ENCODE measurements at places on chromosomes 2 and 18.

GRCh38 chr2:151247432-151247831, 14.2 kb downstream of the RBM43 start:
- no peak for DNase-seq

DNA sequence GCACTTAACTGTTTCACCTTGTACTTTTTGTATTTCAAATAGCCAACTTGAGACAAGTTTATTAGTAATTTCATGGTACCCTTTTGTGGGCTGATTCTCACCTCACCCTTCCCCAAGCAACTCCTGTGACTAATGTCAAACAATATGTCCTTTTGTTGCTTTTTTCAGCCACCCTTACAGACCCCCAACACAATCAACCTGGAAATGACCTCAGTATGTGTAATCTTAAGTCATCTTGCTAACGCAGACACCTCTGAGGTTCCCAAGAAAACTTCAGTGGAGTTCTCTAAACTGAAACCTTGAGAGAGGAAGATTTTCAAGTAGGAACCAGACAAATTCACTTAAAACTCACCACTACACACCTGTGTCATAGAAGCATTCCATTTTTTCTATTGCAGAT, 69.5 kb downstream of the KYNU start:
- DNase-seq: no peak

DNA sequence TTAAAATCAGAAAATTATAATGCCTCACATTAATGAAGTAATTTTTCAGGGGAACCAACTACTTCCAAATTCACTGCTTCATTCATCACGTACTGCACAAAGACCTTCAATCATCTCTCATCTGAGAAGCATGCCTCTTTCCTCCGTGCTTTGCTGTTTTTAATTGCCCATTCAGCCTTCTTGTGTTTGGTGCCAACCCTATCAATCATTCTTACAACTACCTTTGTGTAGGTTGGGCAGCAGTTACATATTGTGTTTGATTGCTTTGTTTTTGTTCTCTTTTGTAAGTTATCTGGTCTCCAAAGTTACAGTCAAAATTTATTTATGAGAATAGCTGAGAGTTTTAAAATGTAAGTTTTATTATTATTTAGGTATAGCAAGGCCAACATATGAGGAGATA, 549.0 kb upstream of the SLC8A1 start:
- no peak for DNase-seq

DNA sequence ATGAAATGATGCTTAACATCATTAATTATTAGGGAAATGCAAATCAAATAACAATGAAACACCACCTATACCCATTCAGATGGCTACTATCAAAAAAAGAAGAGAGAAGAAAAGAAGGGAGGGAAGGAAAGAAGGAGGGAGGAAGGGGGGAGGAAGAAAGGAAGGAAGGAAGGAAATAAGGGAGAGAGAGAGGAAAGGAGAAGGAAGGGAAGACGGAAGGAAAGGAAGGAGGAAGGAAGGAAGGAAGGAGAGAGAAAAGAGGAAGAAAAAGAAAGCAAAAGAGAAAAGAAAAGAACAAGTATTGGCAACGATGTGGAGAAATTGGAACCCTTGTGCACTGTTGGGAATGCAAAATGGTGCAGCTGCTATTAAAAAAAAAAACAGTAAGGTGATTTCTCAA, 363.3 kb downstream of the TNS1 start:
- DNase-seq: no peak

GRCh38 chr18:39938676-39939608, 2016.1 kb upstream of the PIK3C3 start:
- DNase-seq: no peak

- no peak for DNase-seq
Measured at GRCh38 chr18:79577451-79578395, 101.9 kb upstream of the CTDP1 start.

Data from erythroblast (primary cell).